ENCODE measurements at places on chromosomes 7 and 10.

GRCh38 chr7:74535951-74536356, 82.2 kb downstream of the GTF2IRD1 start:
- no peaks in the 10 kb centered on the region for H3K4me1 ChIP-seq
- H3K4me3 ChIP-seq = no peak overlapping the region
- peaks cover 8% of the 10 kb centered on the region for H3K36me3 ChIP-seq
- DNase-seq = no peak

GRCh38 chr7:74505471-74506324, 52.0 kb downstream of the GTF2IRD1 start:
- no peaks in the 10 kb centered on the region for H3K27me3 ChIP-seq
- H3K4me3 ChIP-seq = no peak overlapping the region
- H3K36me3 ChIP-seq = no peaks in the 10 kb centered on the region
- DNase-seq = no peak

DNA sequence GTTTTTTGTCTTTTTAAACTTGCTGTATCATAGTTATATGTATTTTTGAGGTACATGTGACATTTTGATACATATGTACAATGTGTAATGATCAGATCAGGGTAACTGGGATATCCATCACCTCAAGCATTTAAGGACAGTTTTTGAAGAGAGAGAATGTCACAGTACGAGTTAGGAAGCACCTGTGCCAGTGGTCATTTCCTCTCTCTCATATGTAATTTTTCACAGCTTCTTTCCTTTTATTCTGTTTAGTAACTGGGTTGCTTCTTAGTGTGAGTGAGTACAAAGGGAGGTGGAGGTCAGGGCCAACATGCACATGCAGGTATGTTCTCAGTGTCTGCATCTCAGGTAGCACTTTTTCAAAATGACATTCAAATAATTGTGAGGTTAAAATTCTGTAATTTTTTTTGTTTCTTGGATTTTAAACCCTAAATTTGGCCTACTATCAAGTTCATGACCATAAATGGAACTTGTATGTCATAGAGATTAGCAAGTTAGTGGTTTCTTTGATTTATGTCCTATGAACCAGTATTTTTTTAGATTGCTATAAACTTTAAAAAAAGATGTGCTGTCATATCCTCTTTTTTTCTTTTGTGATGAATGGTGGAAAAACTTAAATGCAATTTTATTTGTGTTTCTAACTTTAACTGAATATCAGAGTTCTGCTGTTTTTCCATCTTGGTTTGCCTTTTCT, 42.7 kb downstream of the SNX10 start:
- DNase-seq = no peak
- H3K27me3 ChIP-seq = no peaks in the 10 kb centered on the region
- no peaks in the 10 kb centered on the region for H3K36me3 ChIP-seq
- H3K4me3 ChIP-seq = no peak overlapping the region

- DNase-seq = no peak
- no peak overlapping the region for H3K4me3 ChIP-seq
- H3K27ac ChIP-seq = no peak overlapping the region
- H3K4me1 ChIP-seq = no peaks in the 10 kb centered on the region
Measured at GRCh38 chr7:116812860-116813259, 49.5 kb upstream of the CAPZA2 start.

GRCh38 chr10:90701428-90701827, 156.4 kb downstream of the HTR7 start:
- H3K4me3 ChIP-seq = no peak overlapping the region
- H3K4me1 ChIP-seq = no peaks in the 10 kb centered on the region
- no peak overlapping the region for H3K27ac ChIP-seq
- DNase-seq = no peak
- no peaks in the 10 kb centered on the region for H3K27me3 ChIP-seq

DNA sequence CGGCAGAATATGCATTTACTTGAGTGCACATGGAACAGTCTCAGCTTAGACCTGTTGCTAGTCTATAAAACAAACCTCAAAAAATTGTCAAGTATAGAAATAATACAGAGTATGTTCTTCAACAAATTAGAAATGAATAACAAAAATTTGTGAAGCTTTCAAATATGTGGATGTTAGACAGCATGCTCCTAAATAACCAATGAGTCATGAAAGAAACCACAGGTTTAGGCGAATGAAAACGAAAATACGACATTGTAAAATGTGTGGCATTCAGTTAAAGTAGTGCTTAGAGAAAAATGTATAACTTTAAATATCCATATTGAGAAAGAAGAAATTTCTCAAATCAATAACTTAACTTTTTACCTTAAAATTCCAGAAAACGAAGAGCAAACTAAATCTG, 760.0 kb upstream of the SORCS1 start:
- H3K27me3 ChIP-seq = no peaks in the 10 kb centered on the region
- DNase-seq = no peak
- H3K4me1 ChIP-seq = no peaks in the 10 kb centered on the region

DNA sequence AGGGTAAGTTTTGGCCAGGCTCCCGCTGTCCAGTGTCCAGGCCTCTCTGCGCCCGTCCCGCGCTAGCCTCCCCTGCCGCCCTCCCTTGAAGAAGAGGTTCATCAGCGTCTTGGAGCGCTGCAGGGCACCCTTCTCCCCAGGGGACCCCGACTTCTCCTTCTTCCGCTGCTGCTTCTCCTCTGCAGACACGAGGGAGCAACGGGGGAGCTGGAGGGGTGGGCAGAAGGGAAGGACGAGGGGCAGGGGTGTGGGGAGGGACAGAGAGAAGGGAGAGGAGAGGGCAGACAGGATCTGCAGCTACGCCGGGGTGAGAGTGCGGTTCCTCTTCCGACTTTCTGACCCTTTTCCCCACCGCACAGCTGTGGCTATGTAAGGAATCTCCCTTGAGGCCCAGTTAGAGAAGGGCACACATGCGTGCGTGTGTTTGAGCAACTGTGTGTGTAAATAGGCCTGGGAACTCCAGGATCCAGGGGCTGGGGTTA, 12.8 kb downstream of the PDZD7 start:
- no peak overlapping the region for H3K27ac ChIP-seq
- peaks cover 24% of the 10 kb centered on the region for H3K4me1 ChIP-seq
- no peak for DNase-seq

DNA sequence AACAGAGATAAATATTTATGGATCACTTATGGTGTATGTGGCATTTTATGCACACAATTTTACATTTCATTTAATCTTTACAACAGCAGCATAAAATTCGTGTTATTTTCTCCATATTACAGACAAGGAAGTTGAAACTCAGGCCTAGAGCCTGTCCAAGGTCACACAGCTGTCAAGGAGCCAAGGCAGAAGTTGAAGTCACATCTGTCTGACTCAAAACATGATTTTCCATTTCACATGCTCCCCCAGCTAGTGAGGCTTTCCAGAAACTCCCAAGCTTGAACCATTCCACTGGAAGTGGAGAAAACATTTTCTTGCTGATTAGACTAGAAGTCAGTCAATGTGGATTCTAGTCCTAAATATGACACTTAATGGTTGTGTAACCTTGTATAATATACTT, 110.5 kb downstream of the HECTD2 start:
- H3K27ac ChIP-seq = peak overlapping the region; percentile 70
- peaks cover 56% of the 10 kb centered on the region for H3K4me1 ChIP-seq
- DNase-seq = no peak
- no peaks in the 10 kb centered on the region for H3K27me3 ChIP-seq
- H3K4me3 ChIP-seq = no peak overlapping the region
- no peaks in the 10 kb centered on the region for H3K36me3 ChIP-seq

- H3K27me3 ChIP-seq = no peaks in the 10 kb centered on the region
- H3K36me3 ChIP-seq = no peaks in the 10 kb centered on the region
- peak overlapping the region; percentile 44 for H3K27ac ChIP-seq
- H3K4me1 ChIP-seq = peaks cover 25% of the 10 kb centered on the region
- no peak for DNase-seq
- no peak overlapping the region for H3K4me3 ChIP-seq
Measured at GRCh38 chr10:31583293-31583692, 264.3 kb downstream of the ZEB1 start.

DNA sequence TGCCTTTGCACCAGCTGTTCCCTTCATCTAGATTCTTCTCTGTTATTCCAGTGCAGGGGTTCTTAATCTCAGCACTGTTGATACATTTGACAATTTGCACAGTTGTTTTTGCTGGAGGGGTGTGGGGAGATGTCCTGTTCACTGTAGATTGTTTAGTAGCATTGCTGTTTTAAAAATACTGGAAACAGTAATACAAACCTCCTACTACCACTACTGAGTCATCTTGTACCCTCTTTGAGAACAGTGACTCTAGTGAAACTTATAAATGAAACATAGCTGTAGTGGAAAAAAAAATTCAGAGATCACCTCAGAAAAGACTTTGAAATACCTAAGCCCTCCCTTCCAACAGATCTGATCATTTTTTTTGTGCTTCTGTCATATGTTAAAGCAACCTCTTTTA, 154.8 kb upstream of the TMEM196 start:
- H3K4me3 ChIP-seq = no peak overlapping the region
- no peaks in the 10 kb centered on the region for H3K36me3 ChIP-seq
- H3K27me3 ChIP-seq = no peaks in the 10 kb centered on the region
- H3K27ac ChIP-seq = no peak overlapping the region
- no peak for DNase-seq
- H3K4me1 ChIP-seq = no peaks in the 10 kb centered on the region

DNA sequence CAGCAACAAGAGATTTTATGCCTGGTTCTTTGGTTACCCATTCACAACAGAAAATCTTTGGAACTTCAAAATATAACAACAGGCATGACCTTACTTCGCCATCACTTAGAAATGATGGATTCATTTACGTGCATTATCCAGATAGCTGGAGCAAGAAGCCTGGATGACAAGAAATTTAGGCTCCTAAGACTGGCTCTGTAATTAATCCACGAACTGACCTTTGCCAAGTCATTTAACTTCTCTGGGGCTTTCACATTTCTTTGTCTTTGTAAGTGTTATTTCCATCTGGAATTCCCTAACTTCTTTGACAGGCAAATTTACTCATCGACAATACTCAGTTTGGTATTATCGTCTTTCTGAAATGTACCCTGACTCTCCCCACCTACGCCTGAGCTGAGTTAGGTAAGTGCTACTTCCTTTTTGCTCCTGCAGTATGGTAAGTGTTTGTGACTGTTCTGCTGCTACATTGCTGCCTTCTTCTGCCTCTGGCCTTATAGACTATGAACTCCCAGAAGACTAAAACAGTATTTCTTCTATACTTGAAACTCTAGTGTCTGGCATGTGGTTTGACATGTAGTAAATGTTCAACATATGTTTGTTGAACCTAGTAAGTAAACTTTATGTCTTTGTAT, 5.5 kb upstream of the MDFIC start:
- no peaks in the 10 kb centered on the region for H3K36me3 ChIP-seq
- no peak overlapping the region for H3K4me3 ChIP-seq
- H3K27ac ChIP-seq = no peak overlapping the region
- H3K27me3 ChIP-seq = no peaks in the 10 kb centered on the region

GRCh38 chr10:14186245-14186644, 144.5 kb downstream of the FRMD4A start:
- no peak overlapping the region for H3K27ac ChIP-seq
- H3K4me3 ChIP-seq = no peak overlapping the region
- no peak for DNase-seq
- no peaks in the 10 kb centered on the region for H3K27me3 ChIP-seq
- H3K36me3 ChIP-seq = no peaks in the 10 kb centered on the region
- H3K4me1 ChIP-seq = no peaks in the 10 kb centered on the region

DNA sequence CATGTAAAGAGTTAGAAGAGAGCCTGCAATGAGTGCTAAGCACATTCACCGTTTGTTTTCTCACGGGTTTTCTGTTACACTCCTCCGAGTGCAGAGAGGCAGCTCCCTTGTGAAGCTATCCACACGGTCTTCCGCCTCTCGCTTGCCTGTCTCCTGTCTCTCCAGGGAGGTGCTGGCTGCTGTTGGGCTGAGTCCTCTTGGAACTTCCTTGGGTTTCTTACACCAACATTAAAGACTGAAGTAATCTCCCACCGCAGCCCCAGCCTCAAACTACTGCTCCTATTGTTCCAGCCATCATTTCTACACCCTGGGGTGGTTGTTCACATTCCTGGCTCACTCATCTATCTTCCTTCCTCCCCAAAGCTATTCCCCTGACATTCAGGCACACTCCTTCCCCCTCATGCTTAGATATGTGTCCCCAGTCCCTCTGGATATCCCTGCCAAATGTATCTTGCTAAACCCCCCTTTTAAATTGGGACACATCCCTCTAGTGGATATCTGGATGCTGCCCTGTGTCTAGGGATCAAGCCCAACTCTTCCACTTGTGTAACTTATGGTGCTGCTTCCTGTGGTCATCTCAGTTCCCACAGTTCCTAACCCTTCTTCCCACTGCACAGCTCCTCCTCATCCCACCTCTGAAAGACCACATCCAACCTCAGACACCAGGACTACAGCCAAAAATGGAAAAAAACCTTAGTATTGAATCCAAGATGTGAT, 14.1 kb downstream of the ESYT2 start:
- no peaks in the 10 kb centered on the region for H3K27me3 ChIP-seq
- peaks cover 74% of the 10 kb centered on the region for H3K4me1 ChIP-seq
- DNase-seq = no peak
- peak overlapping the region; percentile 93 for H3K27ac ChIP-seq
- H3K4me3 ChIP-seq = no peak overlapping the region

DNA sequence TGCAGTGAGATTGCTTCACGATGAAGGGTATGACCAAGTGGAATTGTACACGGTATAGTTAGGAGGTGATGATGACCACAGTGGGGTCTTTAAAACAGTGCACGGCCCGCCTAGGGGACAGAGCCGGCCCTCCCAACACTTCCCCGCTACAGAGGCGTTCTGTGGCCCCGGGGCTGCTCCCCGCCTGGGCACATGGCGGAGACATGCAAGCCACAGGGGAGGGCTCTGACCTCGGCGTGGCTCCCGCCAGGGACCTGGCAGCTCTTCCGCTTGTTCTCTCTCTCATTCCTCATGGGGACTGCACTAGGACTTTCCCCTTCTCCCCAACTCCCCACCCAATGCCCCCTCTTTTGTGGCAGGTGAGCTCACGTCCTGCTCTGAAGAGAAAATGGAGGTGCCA, 393.8 kb downstream of the DNAJB6 start:
- no peak overlapping the region for H3K27ac ChIP-seq
- H3K4me3 ChIP-seq = no peak overlapping the region
- no peaks in the 10 kb centered on the region for H3K36me3 ChIP-seq
- H3K4me1 ChIP-seq = no peaks in the 10 kb centered on the region
- no peak for DNase-seq

DNA sequence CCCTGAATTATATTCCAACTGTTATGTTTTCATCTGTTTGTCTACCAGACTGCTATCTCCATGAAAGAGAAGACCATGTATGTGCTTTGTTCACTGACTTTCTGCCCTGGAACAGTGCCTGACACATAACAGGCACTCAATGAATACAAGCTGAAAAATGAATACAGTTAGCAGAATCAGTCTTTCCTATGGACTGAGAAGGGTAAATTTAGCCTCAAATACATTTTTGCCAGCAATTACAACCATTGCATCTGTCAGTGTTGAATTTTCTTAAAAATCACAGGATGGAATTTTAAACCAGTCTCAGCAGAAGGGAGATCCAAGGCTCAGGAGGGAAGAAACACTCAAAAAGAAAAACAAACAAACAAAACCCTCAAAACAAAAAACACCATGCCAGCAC, 1018.1 kb downstream of the XPNPEP1 start:
- no peak overlapping the region for H3K4me3 ChIP-seq
- no peaks in the 10 kb centered on the region for H3K36me3 ChIP-seq
- no peak for DNase-seq
- no peaks in the 10 kb centered on the region for H3K27me3 ChIP-seq

Measured in esophagus squamous epithelium (tissue), 5 donors.